Fibroblast of skin of left quadriceps (primary cell): ENCODE measurements at places on chromosomes 2 and 18.

GRCh38 chr2:166494140-166494624 is at the start of gene SCN7A:
TSS of gene SCN7A (minus strand) at chr2:166494249. CDS start at chr2:166477696, 16,553 bp downstream.
- DNase-seq = no peak

GRCh38 chr2:25592766-25593292 is 80.5 kb downstream of the DTNB start:
- no peak for DNase-seq

GRCh38 chr18:63216516-63217311 is 102.9 kb downstream of the BCL2 start:
- no peak for DNase-seq

DNA sequence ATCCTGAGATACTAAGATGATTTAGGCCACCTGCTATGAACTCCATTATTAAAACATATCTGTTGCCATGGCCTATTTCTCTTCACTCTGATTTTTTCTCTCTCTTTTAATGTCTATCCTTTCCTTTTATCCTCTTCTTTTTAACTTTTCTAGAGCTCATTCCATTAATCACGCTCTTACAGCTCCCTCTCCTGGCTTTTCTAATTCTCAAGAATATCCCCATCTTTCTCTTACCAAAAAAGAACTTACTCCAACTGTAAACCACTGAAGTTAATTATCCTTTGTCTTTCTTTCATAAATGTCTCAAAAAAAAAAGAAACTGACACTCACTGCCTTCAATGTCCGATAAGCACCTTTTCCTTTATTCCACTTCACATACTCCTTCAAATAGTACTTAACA is 7.9 kb downstream of the PPP3R1 start:
- no peak for DNase-seq

DNA sequence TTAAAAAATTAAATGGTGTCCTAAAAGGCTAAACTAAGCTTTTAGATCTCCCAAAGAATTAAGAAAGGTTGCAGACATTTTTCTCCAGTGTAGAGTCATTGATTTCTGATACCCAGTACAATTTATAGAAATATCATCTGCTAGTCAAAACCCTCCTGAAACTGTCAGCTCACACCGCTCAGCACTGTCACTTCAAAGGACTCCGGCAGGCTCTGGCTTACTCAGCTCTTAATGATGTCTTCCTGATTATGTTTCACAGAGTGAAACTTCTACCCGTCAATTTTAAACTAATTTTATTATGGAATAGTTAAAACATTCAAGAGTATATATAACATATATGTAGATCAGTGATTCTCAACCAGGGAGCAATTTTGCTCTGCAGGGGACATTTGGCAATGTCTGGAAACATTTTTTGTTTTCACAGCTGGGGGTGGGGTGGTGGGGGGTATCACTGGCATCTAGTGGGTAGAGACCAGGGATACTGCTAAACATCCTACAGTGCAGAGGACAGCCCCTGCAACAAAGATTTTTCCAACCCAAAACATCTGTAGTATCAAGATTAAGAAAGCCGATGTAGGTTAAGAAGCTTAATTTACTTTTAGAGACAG is 31.6 kb downstream of the CDK15 start:
- no peak for DNase-seq

DNA sequence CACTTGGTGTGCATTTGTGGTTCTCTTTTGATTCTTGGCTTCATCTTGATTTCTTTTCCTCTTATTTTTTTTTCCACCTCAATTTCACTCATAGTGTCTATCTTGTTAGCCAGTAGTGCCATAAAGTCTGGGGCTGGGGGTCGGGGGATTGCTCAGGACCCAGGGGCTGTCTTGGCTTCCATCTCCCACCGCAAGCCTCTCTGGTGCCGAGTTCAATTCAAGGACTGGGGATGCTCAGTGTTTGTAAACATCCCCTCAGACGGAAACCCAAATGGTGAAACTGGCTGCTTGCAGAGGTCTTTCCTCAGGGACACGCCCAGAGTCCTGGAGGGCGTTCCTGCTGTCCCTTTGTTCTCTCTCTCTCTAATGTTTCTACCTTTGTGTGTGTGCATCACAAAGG is 173.3 kb downstream of the TWIST2 start:
- no peak for DNase-seq

- DNase-seq = no peak
These were observed 370.3 kb downstream of the MEIS1 start for GRCh38 chr2:66805016-66805865.
